ENCODE measurements at places on chromosomes 2 and 18.

GRCh38 chr2:202548240-202548639, 86.5 kb upstream of the FAM117B start:
- DNase-seq = no peak

- peak; percentile 44 for DNase-seq
Observed at GRCh38 chr2:105895990-105896764, 151.5 kb downstream of the NCK2 start.

DNA sequence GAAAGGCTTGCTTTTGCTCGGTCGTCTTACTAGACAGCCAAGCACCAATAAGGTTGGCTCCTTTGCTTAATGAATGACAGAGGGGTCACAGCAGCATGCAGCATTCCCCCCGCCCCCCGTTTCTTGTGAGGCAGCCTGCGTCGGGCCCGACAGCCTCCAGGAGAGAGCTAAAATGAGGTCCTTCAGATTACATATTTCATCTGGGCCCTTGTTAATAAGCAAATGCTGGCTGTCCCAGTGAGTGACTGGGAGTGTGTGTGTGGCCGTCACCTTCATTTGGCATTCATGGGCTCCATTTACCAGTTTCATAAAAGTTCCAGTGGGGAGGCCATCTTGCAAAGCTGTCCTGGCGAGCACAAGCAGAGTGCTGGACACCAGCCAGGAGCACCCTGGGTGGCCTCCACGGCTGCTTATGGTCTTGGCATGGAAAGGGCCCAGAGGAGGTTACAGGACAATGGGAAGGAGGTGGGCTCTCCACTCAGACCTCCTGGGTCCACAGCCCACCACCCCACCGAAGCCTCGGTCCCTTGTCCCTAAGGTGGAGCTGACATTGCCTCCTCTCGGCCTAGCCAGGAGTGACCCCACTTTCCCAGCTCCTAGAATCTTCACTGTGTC, 37.2 kb downstream of the ODC1 start:
- no peak for DNase-seq

DNA sequence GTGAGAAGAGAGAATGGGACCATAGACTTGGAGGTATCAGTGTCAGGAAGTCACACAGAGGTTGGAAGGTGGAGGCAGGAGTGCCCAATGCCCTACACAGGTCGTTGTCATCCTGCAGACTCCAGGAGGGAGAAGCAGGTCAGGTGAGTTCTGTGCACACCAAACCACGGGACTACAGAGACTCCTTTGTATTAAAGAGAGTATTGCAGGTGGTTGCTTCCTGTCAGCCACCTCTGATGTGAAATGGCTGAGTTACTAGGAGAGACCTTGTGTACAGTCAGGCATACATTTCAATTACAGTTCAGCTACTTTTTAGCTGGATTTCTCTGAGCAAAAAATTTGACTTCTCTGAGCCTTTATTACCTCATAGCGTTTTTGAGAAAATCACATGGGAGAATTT, 51.6 kb downstream of the SPP2 start:
- DNase-seq = no peak

GRCh38 chr2:219309278-219309677, at the start of gene PTPRN:
PTPRN (minus strand) TSS chr2:219309401; CDS start chr2:219309332, 69 bp downstream.
- peak; percentile 23 for DNase-seq

GRCh38 chr18:47397671-47398319, 146.3 kb upstream of the SKOR2 start:
- DNase-seq = no peak

DNA sequence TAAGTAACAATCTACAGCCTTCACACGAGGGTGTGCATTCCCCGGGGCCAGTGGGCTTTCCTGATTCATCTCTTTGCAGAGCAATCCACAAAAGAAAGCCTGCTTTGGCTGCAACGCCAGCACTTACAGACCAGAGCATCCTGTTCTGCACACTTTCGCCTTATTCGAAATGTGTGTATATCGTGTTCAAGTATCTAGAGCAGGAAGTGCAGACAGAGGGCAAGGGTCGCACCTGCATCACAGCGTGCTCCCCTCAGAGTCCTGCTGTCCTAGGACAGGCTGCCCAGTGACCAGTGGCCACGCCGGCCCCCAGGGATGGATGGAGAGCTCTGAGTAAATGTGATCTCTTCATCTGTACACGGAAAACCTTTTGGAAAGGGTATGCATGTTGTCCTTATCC, 264.3 kb downstream of the ZNF516 start:
- no peak for DNase-seq

- no peak for DNase-seq
Observed at GRCh38 chr2:162069267-162069903, 4.6 kb downstream of the DPP4 start.

GRCh38 chr2:67616749-67617148, 219.6 kb downstream of the ETAA1 start:
- DNase-seq = no peak

GRCh38 chr2:231393149-231394131, 2.1 kb upstream of the B3GNT7 start:
- DNase-seq = no peak

Measured in activated T-cell treated with anti-CD3 and anti-CD28 coated beads, Interleukin-2, amount 50 U/mL, for 1 hour (primary cell).